ENCODE measurements at places on chromosomes 7 and 10. TPM values are rescaled to one million over a fixed set of nuclear protein-coding genes. Genes with fewer than 3 reads are reported as not detected.

DNA sequence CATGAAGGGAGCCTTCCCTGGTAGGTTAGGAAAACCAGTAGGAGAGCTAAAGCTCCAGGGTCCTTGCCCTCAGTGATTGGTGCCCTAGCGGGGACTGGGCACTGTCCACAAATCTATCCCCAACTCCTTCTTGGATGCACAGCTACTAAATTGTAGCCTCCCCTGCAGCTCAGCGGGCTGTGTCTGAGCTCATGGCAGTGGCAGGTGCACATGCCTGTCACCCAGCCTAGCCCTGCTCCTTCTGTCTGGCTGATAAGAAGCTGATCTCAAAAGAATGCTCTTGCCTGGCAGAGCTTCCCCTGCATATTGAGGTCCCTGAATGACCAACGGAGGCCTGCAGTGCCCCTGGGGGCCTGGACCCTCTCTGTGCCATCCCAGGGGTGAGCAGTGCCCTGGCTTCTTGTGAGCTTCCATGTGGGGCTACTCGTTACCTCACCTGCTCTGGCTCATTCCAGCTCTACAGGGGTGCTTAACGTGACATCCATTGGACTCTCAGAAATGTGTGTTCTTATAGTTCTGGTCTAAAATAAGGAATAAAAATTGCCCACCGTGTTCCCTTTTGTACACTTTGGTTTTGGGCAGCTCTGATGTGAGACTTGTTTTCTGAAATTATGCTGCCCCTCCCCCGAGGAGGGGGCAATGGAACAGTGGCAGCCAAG is 59.8 kb upstream of the ANTXRL start:
- no peak for DNase-seq

DNA sequence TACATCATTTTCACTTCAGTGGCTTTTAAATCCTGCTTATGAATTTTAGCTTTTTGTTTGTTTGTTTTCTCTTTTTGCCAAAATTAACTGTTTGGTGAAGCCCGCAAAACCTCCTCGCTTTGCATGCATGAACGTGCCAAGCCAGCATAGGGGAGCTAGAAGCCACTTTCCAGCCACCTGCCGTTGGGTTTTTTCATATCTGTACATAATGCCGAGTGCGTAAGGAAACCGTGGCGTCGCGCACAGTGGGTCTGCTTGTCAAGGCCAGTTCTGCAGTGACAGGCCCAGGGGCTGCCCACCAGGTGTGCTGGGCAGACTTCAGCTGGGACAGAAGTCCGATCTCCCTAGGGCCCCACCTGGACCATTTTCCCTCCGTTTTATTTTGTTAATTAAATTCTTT is 41.1 kb downstream of the WIPI2 start:
- no peak for DNase-seq

GRCh38 chr7:67773081-67773480 is 776.4 kb downstream of the TYW1 start:
- no peak for DNase-seq

GRCh38 chr10:4888236-4888635 is 62.2 kb downstream of the AKR1E2 start:
- no peak for DNase-seq

- DNase-seq = no peak
Observed at GRCh38 chr7:24970676-24971075, 9.3 kb downstream of the OSBPL3 start.

GRCh38 chr10:38157270-38157685 is 63.1 kb downstream of the ZNF37A start:
- DNase-seq = no peak

- DNase-seq = no peak
Observed at GRCh38 chr10:34641147-34641912, 173.8 kb downstream of the PARD3 start.

ZNF138 gene
- 4.6 TPM for total RNA-seq

Measured in Right ventricle myocardium inferior (tissue), 1 donor.